ENCODE measurements at places on chromosomes 1 and 21.

DNA sequence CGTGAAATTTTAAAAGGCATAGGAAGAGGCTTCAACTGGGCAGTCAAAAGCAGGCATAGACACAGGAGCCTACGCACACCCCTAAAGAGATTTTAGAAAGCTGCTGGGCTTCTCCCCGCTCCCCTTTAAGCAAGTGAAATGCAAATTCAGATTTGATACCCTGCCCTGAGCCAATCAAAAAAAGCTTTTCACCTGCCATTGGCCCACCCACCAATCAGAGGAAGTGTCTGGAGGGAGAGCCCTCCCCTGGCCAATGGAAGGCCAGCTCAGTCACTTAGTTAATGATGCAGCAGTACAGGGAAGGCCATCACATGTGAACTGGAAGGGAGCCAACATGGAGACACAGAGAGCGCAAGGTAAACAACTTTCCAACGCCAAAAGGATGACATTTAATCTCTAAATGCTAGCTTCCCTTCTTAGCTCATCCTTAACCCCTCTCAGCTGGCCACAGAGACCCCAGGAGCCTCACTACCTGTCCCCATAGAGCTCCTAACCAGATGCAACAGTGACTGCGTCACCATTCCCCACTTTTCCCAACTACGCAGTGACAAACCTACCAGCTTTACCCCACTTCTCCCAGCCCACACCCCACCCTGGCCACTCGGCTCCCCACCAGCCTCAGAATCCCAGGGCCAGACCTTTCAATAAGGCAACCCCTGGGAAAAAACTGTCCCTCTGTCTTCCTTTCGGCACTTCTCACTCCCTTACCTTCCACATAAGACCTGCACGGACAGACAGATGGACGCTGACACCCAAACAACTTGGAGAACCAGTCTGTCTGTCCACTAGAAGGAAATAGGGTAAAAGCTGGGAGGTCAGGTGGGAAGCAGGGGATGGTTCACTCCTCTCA is 71.0 kb downstream of the CD46 start:
- H3K4me1 ChIP-seq, result peaks cover 69% of the 10 kb centered on the region
- H3K27me3 ChIP-seq, result no peaks in the 10 kb centered on the region
- H3K27ac ChIP-seq, result peak overlapping the region; percentile 91
- peaks cover 3% of the 10 kb centered on the region for H3K36me3 ChIP-seq
- peak overlapping the region; percentile 58 for H3K4me3 ChIP-seq

GRCh38 chr1:56787330-56787729 is 31.9 kb downstream of the FYB2 start:
- no peaks in the 10 kb centered on the region for H3K4me1 ChIP-seq
- peaks cover 4% of the 10 kb centered on the region for H3K27me3 ChIP-seq
- DNase-seq, result no peak
- no peaks in the 10 kb centered on the region for H3K36me3 ChIP-seq

DNA sequence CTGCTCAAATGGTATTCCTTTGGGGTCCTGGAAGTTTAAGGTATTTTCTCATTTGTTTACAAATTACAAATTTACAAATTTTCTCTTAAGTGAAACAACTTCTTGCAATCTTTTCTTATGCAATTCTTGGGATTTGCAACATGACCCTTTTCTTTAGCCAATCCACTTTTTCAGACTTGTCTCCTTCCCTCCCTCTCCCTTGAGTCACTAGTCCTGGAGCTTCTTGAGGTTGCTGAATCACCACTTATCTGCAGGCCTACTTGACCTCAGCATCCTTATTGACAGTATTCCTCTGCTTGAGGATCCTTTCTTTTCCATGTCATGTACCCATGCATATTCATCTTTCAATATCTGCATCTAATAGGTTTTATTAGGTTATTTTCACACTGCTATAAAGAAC is 302.8 kb upstream of the ADAMTS5 start:
- H3K27me3 ChIP-seq, result no peaks in the 10 kb centered on the region
- H3K36me3 ChIP-seq, result no peaks in the 10 kb centered on the region
- no peak for DNase-seq
- no peak overlapping the region for H3K4me3 ChIP-seq
- H3K27ac ChIP-seq, result no peak overlapping the region

GRCh38 chr1:109725510-109725909 is 13.5 kb downstream of the GSTM5 start:
- H3K4me3 ChIP-seq, result no peak overlapping the region
- no peak overlapping the region for H3K27ac ChIP-seq
- H3K27me3 ChIP-seq, result peaks cover 5% of the 10 kb centered on the region
- H3K36me3 ChIP-seq, result no peaks in the 10 kb centered on the region

- H3K4me1 ChIP-seq, result peaks cover 57% of the 10 kb centered on the region
- no peak for DNase-seq
- H3K4me3 ChIP-seq, result no peak overlapping the region
- H3K36me3 ChIP-seq, result no peaks in the 10 kb centered on the region
- H3K27me3 ChIP-seq, result no peaks in the 10 kb centered on the region
- H3K27ac ChIP-seq, result peak overlapping the region; percentile 14
Measured at GRCh38 chr1:223233410-223234169, 90.5 kb upstream of the TLR5 start.

- no peaks in the 10 kb centered on the region for H3K27me3 ChIP-seq
- H3K4me1 ChIP-seq, result no peaks in the 10 kb centered on the region
- no peak overlapping the region for H3K27ac ChIP-seq
- no peaks in the 10 kb centered on the region for H3K36me3 ChIP-seq
- H3K4me3 ChIP-seq, result no peak overlapping the region
Measured at GRCh38 chr1:47212636-47213229, 19.3 kb downstream of the TAL1 start.
